ENCODE measurements at places on chromosomes 7 and 10. TPM values are rescaled to one million over a fixed set of nuclear protein-coding genes. Genes with fewer than 3 reads are reported as not detected.

GRCh38 chr7:38478404-38478803 lies 152.8 kb downstream of the AMPH start:
- DNase-seq = no peak
- H3K36me3 ChIP-seq = peaks cover 5% of the 10 kb centered on the region
- H3K4me3 ChIP-seq = no peak overlapping the region
- H3K27me3 ChIP-seq = no peaks in the 10 kb centered on the region

- H3K27ac ChIP-seq = no peak overlapping the region
- no peaks in the 10 kb centered on the region for H3K36me3 ChIP-seq
- no peak overlapping the region for H3K4me3 ChIP-seq
- no peak for DNase-seq
- no peaks in the 10 kb centered on the region for H3K27me3 ChIP-seq
Measured at GRCh38 chr10:102236006-102236405, 5.3 kb downstream of the PITX3 start.

GRCh38 chr10:88136712-88137111 lies 273.3 kb downstream of the PTEN start:
- no peak overlapping the region for H3K27ac ChIP-seq
- no peaks in the 10 kb centered on the region for H3K36me3 ChIP-seq
- H3K4me1 ChIP-seq = no peaks in the 10 kb centered on the region

GRCh38 chr7:10780400-10780747 lies 193.3 kb upstream of the PHF14 start:
- no peak overlapping the region for H3K4me3 ChIP-seq
- H3K4me1 ChIP-seq = no peaks in the 10 kb centered on the region
- DNase-seq = no peak
- no peak overlapping the region for H3K27ac ChIP-seq

GRCh38 chr7:131097662-131098376 lies 229.9 kb upstream of the MKLN1 start:
- no peak overlapping the region for H3K4me3 ChIP-seq
- no peaks in the 10 kb centered on the region for H3K27me3 ChIP-seq
- H3K4me1 ChIP-seq = peaks cover 3% of the 10 kb centered on the region
- H3K27ac ChIP-seq = no peak overlapping the region
- no peak for DNase-seq

GRCh38 chr10:118585234-118585633 lies 10.2 kb downstream of the PRLHR start:
- no peak for DNase-seq
- no peaks in the 10 kb centered on the region for H3K4me1 ChIP-seq
- no peaks in the 10 kb centered on the region for H3K27me3 ChIP-seq
- no peaks in the 10 kb centered on the region for H3K36me3 ChIP-seq

GRCh38 chr10:99698504-99699080 lies 33.3 kb downstream of the COX15 start:
- no peak overlapping the region for H3K4me3 ChIP-seq
- DNase-seq = no peak
- no peak overlapping the region for H3K27ac ChIP-seq
- H3K36me3 ChIP-seq = no peaks in the 10 kb centered on the region

- no peaks in the 10 kb centered on the region for H3K27me3 ChIP-seq
- no peaks in the 10 kb centered on the region for H3K4me1 ChIP-seq
- H3K36me3 ChIP-seq = no peaks in the 10 kb centered on the region
- H3K4me3 ChIP-seq = no peak overlapping the region
- no peak for DNase-seq
Measured at GRCh38 chr7:782718-783449, 49.4 kb upstream of the SUN1 start.

DNA sequence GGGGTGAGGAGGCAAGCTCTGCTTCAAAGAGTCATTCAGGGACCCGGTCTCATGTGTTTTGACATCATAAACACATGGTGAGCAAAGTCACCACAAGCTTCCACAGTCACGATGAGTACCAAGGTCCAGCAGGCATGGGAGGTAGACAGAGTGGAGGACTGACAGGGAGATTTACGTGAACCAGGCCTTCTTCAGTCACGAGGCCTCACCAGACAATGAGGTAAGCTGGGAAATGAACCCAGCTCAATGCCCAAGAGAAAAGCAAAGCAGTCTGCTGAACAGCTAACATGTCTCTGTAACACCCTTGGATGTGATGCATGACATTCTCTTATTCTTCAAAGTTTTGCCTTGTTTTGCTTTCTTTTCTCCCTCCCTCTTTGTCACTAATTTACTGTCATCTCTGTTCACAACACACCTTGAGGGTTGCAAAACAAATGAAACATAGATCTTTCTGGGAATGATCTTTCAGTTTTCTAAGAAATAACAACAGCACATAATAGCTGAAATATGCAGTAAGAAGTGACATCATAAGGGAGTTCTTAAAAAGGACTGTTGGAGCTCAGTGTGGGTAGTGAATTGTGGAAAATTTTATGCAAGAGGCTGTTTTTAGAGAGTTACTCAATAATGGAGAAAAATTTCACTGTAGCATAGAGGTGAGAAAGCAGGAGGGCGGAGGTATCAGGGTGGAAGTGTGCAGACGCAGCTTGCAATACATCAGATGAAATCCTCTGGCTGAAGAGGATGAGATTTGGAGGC lies 9.0 kb downstream of the PPP1R17 start:
- H3K36me3 ChIP-seq = no peaks in the 10 kb centered on the region
- no peak for DNase-seq
- H3K27me3 ChIP-seq = no peaks in the 10 kb centered on the region
- H3K4me1 ChIP-seq = no peaks in the 10 kb centered on the region
- no peak overlapping the region for H3K4me3 ChIP-seq

DNA sequence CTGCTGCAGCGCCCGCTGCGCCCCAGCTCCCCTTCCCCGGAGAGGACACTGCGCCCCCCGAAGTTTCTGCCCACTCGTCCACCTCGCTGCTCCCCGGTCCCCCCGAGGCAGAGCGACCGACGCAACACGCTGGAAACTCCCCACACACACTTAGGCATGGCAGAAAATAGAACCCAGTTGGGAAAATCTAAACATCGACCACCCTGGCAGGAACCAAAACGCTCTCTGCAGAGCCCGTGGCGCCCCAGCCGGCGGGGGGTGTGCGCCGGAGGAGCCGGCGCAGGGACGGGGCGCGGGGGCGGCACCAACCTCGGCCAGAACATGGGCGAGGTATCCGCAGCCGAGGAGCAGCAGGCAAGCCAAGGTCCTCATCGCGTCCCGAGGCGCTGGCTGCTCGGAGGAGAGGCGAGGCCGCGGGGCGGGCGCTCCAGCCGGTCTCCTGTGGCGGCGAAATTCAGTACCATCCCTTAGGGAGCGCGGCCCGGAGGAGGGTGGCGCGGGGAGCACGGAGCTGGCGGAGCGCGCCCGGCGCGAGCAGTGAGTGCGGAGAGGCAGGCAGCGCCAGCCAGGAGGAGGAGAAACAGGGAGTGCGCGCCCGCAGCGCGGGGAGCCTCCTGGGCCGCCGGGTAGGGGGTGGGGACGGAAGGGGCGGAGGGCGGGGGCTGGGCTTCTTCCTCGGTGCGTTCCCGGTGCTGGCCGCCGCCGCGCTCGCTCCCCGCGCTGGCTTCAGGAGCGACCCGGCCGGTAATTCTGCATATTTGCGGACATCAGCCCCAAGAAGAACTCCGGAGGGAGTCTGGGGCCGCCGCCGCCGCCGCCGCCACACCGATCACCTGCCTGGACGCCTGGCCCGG lies 789 bp downstream of the PDGFA start:
- no peaks in the 10 kb centered on the region for H3K27me3 ChIP-seq
- DNase-seq = peak; percentile 94
- peak overlapping the region; percentile 89 for H3K4me3 ChIP-seq
- no peaks in the 10 kb centered on the region for H3K4me1 ChIP-seq

DNA sequence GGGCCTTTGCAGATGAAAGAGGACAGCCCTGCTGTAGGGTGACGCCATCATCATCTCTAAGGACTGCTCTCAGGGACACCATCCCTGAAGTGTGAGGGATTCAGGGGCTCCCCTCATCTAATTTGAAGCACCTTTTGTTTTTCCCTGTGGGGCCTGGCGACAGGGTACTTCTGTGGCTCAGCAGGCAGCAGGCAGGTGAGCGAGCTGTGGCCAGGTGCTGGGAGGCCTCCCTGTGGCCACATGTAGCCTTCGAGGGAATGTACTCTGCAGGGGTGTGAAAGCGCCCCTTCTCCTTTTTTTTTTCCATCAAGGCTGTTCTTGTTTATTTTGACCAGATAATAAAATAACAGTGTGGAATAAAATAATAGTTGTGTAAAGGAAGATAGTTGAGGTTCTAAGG lies 118.2 kb upstream of the DPP6 start:
- no peak for DNase-seq
- no peak overlapping the region for H3K27ac ChIP-seq
- H3K4me1 ChIP-seq = no peaks in the 10 kb centered on the region

DNA sequence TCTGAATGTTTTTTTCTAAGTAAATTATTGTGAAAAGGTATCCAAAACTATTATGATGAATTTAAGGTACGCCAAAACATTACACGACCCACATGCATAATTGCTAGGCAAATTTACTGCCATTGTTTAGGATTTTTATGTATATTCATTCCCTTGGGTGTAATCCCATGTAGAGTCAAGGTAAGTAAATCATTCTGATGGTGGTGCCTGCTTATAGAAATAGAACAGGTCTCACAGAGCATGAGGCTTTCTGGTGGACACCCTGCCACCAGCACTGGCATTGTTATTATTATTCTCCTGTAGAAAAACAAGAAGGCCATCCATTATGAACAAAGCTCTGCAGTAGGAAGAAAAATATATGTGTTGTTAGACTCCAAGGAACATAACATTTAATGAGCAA lies 111.7 kb upstream of the ZNF804B start:
- H3K27me3 ChIP-seq = no peaks in the 10 kb centered on the region
- DNase-seq = no peak
- no peak overlapping the region for H3K4me3 ChIP-seq
- no peaks in the 10 kb centered on the region for H3K36me3 ChIP-seq

GRCh38 chr10:35356725-35357092 lies 20.4 kb downstream of the CCNY start:
- no peak overlapping the region for H3K4me3 ChIP-seq
- no peaks in the 10 kb centered on the region for H3K27me3 ChIP-seq
- peaks cover 2% of the 10 kb centered on the region for H3K4me1 ChIP-seq
- H3K36me3 ChIP-seq = no peaks in the 10 kb centered on the region
- no peak overlapping the region for H3K27ac ChIP-seq

GRCh38 chr7:2641406-2642393 lies 9.9 kb downstream of the TTYH3 start:
- no peaks in the 10 kb centered on the region for H3K4me1 ChIP-seq
- no peaks in the 10 kb centered on the region for H3K27me3 ChIP-seq
- H3K36me3 ChIP-seq = no peaks in the 10 kb centered on the region
- peak overlapping the region; percentile 41 for H3K27ac ChIP-seq
- peak; percentile 96 for DNase-seq

- H3K36me3 ChIP-seq = no peaks in the 10 kb centered on the region
- H3K27ac ChIP-seq = no peak overlapping the region
- H3K27me3 ChIP-seq = no peaks in the 10 kb centered on the region
- no peak for DNase-seq
- H3K4me3 ChIP-seq = no peak overlapping the region
Measured at GRCh38 chr7:81154565-81154964, 235.7 kb upstream of the SEMA3C start.

DNA sequence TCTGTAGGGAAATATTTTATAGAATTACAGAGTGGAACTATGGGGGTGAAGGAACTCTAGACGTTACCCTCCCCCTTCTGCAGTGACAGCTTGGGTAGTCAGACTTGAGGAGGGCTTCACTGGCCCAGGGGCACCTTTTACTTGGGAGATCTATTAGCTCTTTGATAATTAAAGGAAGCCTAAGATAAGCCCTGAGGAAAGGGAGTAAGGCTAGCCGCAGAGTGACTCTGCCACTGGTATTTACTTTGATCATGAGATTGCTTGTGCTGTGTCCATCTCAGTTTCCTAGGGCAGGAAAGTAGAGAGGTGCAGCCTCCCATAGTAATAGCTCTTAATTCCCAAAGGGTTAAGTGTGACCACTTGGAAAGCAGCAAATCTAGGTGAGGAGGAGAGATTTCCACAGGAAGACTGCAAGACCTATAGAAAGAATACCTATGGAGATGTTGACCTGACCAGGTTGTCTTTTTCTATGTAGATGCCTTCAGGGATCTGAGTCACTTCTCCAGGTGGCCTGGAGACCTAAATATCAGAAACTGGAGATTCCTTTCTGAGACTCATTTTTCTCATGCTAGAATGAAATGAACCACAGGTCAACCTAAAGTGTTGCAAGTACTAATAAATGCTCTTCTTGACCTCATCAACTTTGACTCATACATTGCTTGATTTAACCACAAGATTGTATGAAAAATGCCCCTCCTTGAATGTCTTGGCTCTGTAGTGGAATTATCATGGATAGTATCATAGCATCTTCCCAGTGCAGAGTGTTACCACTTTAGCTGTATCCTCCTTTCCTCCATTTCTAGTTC lies 447.3 kb upstream of the GHITM start:
- no peak overlapping the region for H3K4me3 ChIP-seq
- no peaks in the 10 kb centered on the region for H3K27me3 ChIP-seq
- H3K27ac ChIP-seq = no peak overlapping the region
- no peak for DNase-seq
- H3K36me3 ChIP-seq = no peaks in the 10 kb centered on the region

DNA sequence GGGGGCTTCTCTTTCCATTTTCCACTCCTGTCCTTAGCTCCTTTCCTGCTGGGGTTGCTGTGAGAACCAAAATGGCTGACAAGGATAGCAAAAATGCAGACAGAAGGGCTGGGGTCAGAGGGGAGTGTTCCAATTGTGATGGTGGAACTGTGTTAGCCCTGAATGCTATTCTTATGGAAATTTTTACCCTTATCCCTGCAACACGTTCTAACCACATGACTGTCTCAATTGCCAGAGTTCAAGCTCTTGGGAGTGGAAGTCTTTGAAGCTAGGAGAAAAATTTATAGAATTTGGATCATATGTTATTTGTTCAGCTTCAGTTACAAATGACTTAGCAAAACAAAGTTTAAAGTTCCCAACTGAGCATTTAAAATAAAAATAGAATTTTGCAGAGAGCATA lies 134.1 kb downstream of the ADCYAP1R1 start:
- no peak overlapping the region for H3K27ac ChIP-seq
- DNase-seq = no peak
- no peaks in the 10 kb centered on the region for H3K36me3 ChIP-seq
- H3K4me3 ChIP-seq = no peak overlapping the region
- no peaks in the 10 kb centered on the region for H3K27me3 ChIP-seq

- no peak overlapping the region for H3K4me3 ChIP-seq
- H3K27me3 ChIP-seq = no peaks in the 10 kb centered on the region
- no peaks in the 10 kb centered on the region for H3K36me3 ChIP-seq
- DNase-seq = peak; percentile 28
- H3K27ac ChIP-seq = no peak overlapping the region
Measured at GRCh38 chr7:3143869-3144775, 100.5 kb upstream of the CARD11 start.

GRCh38 chr7:137454246-137454724 lies 110.8 kb upstream of the PTN start:
- no peak overlapping the region for H3K27ac ChIP-seq
- no peaks in the 10 kb centered on the region for H3K27me3 ChIP-seq
- H3K4me3 ChIP-seq = no peak overlapping the region
- DNase-seq = no peak

GBX1 gene
- total RNA-seq = not detected

DPCD gene
- total RNA-seq = 5.5 TPM

ODAD2 gene
- 1.3 TPM for total RNA-seq

CDK14 gene
- total RNA-seq = 53.6 TPM

SLK gene
- total RNA-seq = 47.0 TPM

PRR15 gene
- total RNA-seq = 1.6 TPM

LRIT1 gene
- not detected for total RNA-seq

Measured in aorta (tissue), 5 donors.